ENCODE measurements at places on chromosomes 7 and 10.
A peak's percentile ranks its signal among the peaks of the same experiment; 100 is the strongest.

- DNase-seq = no peak
Measured at GRCh38 chr7:143362131-143363015, at the start of gene FAM131B. TSS of gene FAM131B (minus strand) at chr7:143362713. CDS start at chr7:143362603, 110 bp downstream.

DNA sequence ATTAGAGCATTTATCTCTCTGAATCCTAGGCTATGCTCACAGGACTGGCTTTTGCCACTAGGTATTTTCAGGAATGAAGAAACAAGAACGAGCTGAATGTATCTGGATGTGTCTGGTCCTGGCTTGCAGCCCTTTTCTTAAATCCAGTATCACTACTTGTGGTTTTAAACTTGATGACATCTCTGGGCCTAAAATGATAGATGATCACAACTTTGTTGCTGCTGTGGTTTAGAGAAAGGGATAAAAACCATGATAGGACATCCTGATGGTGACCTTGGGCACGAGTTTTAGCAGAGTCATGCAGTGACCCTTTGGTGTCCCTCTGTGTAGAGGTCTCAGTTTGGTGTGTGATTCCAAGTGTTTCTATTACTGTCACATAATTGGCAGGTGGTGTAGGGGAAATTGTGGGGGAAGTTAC lies 31.7 kb upstream of the SEMA3C start:
- DNase-seq = no peak

DNA sequence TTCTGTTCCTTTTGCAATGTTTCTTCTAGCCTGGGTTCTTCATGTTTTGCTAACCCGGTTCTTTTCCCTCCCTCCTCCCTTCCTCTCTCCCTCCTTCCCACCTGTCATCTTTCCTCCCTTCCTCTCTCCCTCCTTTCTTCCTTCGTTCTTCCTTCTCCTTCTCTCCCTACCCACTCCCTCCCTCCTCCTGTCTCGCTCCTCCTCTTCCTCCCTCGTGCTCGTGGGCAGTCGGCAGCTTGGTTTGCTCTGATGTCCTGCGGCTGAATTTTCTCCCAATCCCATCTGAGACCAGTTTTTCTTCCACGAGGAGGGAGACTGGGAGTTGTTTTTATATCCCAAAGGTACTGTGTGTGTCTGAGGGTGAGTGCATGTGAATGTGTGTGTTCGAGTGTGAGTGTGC lies 43.6 kb upstream of the DIP2C start:
- no peak for DNase-seq

DNA sequence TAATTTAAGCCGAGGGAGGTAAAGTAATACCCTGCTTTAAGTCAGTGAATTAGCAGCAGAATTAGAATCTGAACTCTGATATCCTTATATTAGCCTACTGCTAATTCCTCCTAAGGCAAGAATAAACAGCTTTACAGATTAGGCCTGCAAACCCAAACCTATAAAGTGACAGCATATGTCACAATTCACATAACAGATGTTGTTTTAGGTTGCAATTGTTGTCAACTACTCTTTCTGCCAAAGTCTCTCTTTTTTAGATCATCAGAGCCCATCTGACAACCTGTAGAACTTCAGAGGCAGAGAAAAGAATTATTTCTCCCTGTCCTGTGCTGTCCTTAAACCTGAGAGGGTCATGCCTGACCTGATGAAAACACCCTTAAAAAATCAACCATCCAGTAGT lies 167.2 kb downstream of the PRKG1 start:
- DNase-seq = no peak

DNA sequence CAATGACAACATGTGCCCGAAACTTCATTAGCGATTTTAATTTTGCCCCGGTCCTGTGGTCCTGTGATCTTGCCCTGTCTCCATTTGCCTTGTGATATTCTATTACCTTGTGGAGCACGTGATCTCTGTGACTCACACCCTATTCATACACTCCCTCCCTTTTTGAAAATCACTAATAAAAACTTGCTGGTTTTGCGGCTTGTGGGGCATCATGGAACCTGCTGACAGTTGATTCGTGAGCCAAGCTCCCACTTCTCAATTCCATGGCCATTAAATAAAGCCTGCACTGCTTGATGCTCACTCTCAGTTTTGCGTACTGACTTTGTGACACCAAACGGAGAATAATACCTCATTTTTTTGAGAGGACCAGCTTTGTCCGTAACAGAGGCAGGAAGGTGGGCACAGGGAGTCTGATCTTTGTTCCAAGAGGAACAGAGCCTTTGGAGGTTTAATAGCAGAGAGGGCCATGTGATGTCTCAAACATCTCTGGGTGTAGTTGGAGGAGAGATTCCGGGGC lies 3.8 kb upstream of the ADAMTS14 start:
- no peak for DNase-seq

GRCh38 chr10:25455980-25456567 lies 281.3 kb downstream of the GPR158 start:
- DNase-seq = no peak

- DNase-seq = no peak
Measured at GRCh38 chr10:11116361-11116760, 98.7 kb downstream of the CELF2 start.

DNA sequence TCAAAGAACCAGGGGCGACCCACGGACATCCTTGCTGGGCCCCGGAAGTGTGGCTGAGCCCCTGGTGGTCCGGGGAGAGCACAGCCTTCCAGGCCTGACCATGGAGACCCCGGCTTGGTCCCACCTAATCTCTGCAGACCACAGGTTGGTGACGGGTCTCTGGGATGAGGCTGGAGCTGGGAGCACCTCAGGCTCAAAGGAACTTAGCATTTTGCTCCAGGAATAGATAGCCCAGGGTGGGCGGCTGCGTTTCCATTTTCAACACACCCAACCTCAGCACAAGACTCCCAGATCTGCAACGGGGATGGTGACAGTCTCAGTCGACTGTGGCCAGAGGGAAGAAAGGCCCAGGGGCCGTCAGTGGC lies 58.5 kb downstream of the FOXL3 start:
- DNase-seq = no peak

DNA sequence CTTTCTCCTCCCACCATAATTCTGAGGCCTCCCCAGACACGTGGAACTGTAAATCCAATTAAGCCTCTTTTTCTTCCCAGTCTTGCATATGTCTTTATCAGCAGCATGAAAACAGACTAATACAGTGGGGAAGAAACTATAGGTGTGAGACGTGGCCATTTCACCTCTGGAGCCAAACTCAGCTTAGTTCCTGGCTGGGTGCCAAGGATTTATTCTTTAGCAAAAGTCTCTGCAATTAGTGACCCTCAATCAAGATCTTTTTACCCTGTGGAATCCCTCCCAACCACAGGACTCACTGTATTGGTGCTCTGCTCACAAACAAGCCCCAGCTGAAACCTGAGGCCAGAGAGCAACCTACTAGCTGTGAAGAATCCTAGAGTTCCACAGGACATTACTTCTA lies 28.1 kb upstream of the SFTPD start:
- DNase-seq = no peak

DNA sequence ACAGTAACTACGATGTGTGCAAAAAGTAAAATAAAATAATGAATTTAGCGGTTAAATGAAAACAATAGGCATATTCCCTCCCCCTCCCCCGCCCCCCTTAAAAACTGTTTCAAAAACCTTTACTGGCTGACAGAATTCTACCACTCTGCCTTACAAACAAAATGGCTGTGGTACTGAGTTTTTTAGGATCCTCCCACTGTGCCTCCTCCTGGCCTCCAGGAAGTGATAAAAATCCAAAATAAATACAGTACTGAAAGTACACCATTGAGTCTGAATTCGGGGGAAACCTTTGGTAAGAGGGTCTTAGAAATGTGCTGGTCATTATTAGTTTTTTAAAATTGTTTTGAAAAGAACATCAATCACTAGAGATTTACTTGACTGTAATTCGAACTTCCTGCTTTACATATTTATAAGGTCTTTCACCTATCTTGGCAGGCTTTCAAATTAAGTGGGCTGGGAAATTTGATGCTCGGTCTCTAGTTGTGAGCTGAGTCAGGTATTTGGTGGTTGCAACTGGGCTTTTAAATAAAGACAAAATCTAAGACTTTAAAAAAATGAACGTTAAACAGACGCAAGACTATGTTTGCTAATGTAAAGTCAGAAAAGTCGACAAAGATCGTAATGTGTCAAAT lies 32.5 kb upstream of the EPC1 start:
- peak; percentile 62 for DNase-seq

GRCh38 chr7:131591687-131592319 lies 35.4 kb upstream of the PODXL start:
- DNase-seq = no peak

GRCh38 chr10:46523962-46524471 lies 32.4 kb downstream of the GPRIN2 start:
- DNase-seq = peak; percentile 70

- peak; percentile 11 for DNase-seq
Measured at GRCh38 chr7:69430384-69431021, 167.8 kb upstream of the AUTS2 start.

- DNase-seq = no peak
Measured at GRCh38 chr10:72785409-72785808, 93.5 kb downstream of the MCU start.

DNA sequence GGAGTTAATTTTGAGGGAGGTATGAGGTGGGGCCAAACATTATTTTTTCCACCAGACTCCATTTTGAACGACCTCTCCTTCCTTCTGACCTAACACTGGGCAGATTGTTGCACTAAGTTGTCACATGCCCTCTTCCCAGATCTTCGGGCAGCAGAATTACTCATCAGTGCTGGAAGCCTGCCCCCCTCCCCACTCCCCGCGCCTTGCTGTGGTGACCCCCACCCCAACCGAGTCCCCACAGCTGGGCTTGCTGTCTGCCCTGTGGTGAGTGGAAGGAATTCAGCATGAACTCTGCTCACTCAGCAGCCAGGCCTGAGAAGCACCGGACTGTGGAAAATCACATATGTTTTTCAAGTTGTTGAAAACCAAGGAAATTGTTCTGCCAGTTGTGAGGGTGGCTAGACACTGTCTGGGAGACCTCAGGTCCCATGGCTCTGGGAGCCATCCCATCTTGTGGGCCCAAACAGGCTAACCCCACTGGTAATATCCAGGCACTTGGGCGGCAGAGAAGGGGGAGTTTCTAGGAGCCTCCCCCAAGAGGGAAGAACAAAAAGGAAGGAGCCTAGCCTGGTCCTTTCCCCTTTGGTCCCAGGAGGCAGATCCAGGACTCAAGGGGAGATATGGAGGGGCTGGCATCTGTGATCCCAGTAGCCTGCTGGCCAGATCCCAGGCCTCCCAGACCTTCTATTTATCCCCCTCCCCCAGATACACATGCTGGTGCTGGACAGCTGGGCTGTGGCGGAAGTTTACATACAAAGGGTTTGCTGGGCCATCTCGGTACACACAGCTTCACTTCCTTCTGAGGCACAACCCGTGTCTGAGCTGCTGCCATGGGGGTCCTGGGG lies 3.5 kb upstream of the AEBP1 start:
- DNase-seq = peak; percentile 95

DNA sequence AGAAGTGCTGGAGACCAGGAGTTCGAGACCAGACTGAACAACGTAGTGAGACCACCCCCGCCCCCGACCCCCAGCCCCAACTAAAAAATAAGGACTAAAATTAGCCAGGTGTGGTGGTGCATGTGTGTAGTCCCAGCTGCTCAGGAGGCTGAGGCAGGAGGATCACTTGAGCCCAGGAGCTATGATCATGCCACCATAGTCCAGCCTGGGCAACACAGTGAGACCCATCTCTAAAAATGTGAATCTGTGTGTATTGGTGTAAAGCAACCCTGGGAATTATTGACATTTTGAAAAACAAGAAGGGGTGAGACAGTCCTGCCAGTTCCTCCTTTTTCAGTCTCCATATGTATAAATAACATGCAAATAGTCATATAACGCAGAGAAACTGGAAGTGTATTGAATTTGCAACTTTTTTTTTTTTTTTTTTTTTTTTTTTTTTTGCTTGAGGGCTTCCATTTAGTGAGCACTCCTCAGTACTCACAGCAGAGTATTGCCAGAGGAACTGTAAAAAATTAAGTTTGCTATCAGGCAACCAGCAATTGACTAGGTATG lies 3.4 kb upstream of the ITGB1 start:
- no peak for DNase-seq

GRCh38 chr7:36296284-36296683 lies 93.4 kb upstream of the ANLN start:
- DNase-seq = no peak

GRCh38 chr7:123170333-123171246 lies 29.2 kb downstream of the SLC13A1 start:
- no peak for DNase-seq

DNA sequence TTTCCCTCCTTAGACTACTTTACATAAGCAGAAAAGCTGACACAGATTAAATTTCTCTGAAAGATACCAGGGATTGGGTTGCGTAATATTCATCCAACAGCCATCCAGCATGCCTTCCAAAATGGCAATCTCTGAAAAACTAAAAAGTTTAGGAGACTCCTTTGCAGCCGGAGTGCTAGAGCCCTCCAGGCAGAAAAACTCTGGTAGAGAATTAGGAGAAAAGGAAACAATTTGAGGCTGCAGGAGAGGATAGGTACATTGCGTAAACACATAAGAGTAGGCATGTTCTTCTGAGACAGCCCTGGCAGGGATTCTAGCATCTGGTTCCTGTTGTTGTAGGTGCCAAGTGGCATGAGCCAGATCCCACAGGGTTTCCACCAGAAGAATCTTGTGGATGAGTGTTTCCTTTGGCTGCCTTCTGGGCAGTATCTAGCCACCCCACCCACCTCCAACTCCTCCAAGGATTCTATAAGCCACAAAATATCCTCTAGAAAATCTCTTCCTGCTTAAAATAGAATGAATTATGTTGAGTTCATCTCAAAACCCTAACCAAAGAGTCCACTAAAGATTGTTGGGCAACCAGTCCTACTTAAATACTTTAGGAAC lies 402.4 kb downstream of the HGF start:
- DNase-seq = peak; percentile 99

DNA sequence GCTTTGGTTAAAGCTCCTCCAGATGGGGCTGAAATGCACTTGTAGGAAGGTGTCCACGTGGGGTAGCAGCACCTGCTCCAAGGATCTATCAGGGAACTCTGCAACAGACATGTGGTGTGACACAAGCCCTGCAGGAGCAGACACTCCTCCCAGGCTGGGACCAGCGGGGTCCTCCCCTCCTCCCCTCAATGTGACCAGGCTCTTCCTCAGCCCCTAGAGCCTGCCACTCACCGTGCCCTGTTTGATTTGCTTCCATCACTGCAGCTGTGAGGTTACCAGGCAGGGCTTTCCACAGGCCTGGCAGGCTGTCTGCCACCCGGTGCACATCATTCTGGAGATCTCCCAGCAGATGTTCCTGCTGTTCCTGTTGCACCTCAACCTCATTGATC lies 13.4 kb downstream of the MMRN2 start:
- DNase-seq = no peak

- DNase-seq = peak; percentile 93
Measured at GRCh38 chr10:44183667-44184632, 200.9 kb downstream of the CXCL12 start.
